NCI-H2029 treated with DMSO at 0.1 percent for 48 hours (cell line): ENCODE measurements at places on chromosomes 5 and 9.

- DNase-seq: no peak
Observed at GRCh38 chr5:54470677-54471076, 15.2 kb downstream of the HSPB3 start.

GRCh38 chr5:168140241-168140640, 151.2 kb upstream of the WWC1 start:
- no peak for DNase-seq

DNA sequence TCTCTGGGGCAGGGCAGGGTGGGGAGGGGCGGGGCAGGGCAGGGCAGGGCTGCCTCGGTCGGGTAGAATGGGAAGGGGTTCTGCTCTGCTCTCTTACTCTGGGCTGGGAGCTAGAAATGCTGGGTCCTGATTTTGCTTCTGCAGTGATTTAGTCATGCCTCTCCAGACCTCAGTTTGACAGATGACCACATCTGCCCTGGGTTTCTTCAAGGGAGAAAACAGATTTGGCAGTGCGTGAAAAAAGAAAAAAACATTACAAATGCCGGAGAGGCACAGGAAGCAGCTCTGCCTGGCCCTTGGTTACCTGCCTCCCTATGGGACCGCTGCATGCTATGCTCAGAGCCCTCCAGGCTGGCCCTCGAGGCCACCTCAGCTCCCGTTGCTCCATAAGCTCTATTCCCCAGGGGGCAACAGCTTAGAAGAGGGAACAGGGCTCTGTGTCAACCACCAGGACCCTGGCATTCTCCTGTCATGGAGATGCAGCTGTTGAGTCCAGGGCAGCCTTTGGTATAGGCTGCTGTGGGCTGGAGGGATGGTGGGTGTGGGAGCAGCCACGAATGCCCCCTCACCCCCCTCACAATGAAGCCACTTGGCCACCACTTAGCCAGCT, 53.2 kb upstream of the UBTD2 start:
- no peak for DNase-seq

GRCh38 chr9:74803376-74804017, 84.2 kb downstream of the TRPM6 start:
- no peak for DNase-seq

- no peak for DNase-seq
Observed at GRCh38 chr5:168737066-168737465, 157.9 kb upstream of the PANK3 start.

- DNase-seq: no peak
Observed at GRCh38 chr9:129901993-129902739, 66.9 kb downstream of the USP20 start.

GRCh38 chr9:89363921-89364665, 45.8 kb downstream of the SECISBP2 start:
- DNase-seq: no peak

GRCh38 chr9:79220666-79221065, 351.1 kb upstream of the TLE4 start:
- no peak for DNase-seq

DNA sequence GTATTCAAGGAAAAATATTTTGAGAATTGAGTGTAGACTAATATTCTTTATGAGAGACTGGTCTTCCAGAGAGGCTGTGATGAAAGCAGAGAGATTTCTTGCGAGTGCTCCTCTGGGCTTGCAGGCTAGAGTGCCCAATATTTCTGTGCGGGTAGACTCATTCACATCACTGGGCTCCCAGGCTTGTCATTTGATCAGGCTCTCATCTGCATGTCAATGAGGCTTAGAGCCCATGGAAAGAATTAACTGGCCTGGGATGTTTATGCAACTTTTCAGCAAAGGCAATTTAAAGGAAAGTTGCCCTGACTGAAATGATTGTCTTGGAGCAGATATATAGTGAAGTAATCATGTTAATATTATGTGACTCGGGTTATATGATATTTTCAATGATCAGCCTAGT, 42.3 kb downstream of the SNCAIP start:
- DNase-seq: no peak

DNA sequence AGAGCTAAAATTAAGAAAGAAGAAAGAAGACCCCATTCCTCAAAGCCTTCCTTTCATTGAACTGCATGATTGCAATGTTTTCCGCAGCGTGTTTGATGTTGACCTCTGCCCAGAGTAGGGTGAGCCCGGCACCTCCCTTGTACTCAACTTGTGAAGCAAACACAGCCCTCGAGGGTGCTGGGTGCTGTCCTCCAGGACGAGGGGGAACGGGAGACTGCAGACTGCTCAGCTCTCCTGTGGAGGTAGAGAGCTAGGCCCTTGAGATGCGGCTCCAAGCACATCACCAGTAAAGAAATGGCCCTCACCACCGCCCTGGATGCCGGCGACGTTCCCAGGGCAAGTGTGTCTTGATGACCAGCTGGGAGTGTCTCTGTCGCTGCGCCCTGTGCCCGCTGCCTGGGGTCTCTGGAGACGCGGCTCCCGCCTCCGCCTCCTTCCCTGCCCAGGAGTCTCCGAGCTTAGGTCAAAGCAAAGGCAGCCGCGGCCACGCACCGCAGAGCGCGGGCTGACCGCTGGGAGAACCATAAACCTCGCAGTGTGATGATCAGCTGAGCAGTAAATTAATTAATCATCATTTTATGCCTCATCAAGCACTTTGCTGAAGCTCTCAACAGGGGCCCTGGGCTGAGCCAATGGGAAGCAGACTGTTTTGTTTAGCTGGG, 108.7 kb downstream of the IRX2 start:
- no peak for DNase-seq

DNA sequence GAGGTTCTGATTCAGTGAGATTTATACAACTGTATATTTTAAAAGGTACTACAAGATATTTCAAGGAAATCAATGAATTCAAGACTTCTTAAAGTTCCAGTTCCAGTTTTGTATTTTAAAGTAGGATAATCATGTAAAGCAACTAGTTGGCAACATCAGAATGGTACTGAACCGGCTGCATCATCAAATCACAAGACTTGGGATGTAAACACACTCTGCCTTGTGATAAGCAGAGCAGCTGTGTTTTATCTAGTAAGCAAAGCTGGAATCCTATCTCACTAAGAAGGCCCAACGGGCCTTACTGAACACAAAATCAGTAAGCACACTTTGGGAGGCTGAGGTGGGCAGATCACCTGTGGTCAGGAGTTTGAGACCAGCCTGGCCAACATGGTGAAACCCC, 327.2 kb upstream of the NREP start:
- DNase-seq: no peak

GRCh38 chr9:138022756-138023393, 145.3 kb downstream of the CACNA1B start:
- DNase-seq: no peak

GRCh38 chr9:74935008-74935407, 17.7 kb downstream of the C9orf40 start:
- DNase-seq: no peak

- DNase-seq: no peak
Observed at GRCh38 chr9:76107482-76107881, 217.0 kb downstream of the PCSK5 start.

DNA sequence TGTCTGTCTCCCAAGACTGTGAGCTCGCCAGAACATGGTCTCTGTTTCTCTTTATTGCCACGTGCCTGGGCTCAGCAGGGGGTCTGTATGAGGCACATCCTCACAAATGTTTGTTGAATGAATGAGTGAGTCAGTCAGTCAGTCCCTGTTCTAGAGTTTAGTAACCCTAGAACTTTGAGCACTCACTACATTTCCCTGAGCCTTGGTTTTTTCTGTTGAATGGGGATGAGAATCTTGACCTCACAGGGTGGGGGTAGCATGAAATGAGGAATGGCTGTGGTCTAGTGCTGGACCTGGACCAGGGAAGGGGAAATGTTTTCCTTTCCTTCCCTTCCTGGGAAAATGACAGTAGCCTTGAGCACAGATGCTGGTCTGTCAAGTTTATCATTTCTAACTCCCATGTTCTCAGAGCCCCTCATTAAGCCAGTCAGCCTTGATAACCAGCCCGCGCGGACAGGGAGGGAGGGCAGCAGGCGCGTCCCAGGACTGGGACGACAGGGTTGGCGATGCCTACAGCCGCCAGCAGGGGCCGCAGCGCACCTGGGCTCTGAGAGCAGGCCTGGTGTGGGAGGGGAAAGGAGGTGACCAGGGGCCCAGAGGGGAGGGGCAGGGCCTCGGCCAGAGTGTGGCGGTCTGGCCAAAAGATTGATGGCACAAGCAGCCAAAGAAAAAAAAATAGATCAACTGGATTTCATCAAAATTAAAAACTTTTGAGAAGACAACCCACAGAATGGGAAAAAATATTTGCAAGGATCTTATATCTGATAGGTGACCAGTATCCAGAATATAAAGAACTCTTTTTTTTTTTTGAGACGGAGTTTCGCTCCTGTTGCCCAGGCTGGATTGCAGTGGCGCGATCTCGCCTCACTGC, 24.1 kb upstream of the WNK2 start:
- DNase-seq: peak; percentile 76

DNA sequence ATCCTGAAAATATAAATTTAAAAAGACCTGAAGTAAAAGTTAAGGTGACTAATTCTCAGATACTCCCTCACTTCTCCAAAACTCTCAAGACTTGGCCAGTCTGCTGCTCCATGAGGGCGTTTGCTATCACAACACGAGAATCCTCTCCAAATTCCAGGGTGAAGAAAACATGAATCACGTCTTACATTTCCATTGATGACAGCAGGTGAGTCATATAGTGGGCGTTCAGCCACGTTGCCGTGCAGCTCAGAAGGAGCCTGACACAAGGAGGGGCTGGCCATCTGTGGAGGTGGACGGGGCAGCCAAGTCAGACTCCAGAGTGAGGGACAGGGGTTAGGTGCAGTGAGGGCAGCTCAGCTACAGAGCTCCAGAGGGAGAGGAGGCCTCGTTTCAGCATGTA, 555.1 kb upstream of the ADAMTS16 start:
- no peak for DNase-seq

DNA sequence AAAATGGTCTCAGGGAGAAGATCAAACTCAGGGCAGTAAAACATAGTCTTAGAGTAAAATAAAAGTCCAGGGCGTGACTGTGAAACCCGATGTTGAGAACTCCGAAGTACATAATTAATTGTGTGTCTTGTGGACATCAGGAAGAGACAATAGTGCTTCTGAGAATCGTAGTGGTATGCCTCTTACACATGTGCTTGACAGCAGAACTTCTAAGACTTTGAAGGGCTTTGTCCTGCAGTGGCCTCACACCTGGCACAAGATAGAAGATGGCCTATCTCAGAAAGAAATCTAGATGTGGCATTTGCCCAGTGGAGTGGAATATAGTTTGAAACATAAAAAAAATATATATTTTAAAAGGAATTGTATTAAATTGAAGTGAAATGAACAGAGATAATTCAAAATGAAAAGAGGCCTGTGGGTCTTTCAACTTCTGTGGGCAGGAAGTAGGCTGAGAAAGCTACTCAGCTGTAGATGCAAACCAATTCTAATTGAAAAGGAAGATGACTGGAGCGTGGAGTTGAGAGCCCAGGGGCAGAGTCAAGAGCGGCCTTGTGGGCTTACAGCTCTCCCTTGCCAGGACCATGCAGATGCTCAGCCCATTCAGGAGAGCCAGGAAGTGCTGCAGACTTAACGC, 468.4 kb downstream of the KDM4C start:
- no peak for DNase-seq

DNA sequence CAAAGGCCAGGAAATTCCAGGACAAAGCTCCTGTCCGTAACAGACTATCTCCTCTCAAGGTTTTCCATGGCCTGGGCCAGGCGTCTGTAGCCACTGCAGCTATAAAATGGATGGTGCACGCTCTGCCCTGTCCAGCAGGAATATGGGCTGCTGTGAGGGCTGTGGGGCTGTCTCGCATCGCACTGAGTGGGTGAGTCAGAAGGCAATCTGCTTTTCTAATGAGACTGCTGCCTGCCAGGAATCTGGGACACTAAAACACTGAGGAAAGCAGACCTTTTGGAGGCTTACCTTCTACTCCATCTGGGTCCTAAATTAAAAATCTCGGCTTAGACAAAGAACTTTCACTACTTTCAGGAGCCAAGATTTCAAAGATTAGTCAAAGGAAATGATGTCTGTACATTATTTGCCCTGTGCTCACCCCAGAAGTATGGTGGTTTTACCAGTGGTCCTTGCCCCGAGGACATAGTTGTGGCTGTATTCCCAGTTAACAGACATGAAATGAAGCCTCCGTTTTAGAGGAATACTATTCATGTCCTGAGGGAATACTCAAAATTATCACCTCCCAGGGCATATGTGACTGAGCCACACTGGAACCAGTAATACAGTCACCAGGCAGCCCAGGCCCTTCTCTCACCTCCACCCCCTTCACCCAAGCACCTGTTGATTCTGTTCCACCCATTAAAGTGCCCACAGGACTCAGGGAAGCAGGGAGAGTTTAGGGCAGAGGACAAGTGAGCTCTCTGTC, 56.4 kb downstream of the PFDN1 start:
- DNase-seq: no peak

DNA sequence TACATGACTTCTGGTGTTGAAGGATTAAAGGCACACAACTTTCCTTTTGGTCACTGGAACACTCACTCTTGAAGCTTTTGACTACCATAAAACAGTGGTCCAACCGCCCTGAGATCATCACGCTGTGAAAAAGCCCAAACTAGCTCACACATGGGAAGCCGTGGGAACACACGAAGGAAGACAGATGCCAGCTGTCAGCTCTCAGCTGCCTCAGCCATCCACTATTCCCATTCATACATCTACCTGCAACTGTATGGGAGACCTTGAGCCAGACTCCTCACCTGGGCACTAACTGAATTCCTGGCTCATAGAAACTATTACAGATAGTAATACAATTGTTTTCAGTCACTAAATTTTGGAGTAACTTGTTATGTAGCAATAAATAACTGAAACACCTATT, 246.1 kb downstream of the MSX2 start:
- DNase-seq: no peak

- peak; percentile 47 for DNase-seq
Observed at GRCh38 chr5:180070756-180071530, 616 bp downstream of the RNF130 start.
